ENCODE measurements at places on chromosomes 5 and 9. TPM values are rescaled to one million over a fixed set of nuclear protein-coding genes. Genes with fewer than 3 reads are reported as not detected.

DNA sequence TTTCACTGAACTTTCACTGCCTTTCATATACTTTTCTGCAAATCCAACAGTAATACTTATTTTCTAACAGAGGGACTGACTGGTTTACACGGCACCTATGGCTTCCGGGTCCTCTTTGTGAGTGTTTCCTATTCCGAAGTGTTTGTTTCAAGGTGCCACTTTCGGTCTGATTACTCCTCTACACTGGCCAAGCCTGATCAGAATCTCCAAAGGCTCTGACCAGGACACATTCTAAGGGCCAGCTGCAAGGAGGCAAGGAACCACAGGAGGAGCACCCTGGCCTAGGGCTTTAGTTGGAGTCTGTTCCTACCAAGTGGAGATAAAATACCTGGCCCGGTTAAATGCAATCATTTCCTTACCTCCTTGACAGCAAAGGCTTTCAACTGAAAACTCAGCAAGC is 132.1 kb downstream of the GLIS3 start:
- no peak for DNase-seq

DNA sequence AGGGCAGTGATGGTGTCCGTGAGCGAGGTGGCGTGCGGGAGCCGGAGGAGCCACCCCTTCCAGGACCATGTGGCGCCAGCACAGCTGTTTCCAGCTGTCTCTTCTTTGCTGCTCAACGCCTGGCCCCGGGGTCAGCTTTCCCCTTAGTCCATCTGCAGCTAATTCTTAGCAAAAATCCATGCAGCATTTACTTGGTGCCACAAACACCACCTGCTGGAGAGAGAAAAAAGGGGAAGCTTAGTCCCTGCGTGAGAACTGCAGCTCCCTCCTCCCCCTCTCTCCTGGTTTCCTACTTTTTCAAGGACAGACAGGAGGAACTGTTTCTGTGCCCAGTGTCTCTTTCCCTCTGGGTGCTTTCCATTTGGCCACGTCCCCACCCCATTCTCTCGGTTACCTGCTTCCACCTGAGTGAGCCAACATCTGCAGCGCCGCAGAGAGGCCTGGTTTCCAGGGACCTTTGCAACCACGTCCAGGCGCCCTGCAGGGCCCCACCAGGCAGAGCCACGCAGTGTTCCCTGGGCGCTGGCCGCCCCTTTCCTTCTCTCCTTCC is 3.4 kb downstream of the SLC6A19 start:
- DNase-seq: no peak

GRCh38 chr9:78252616-78253015 is 16.7 kb downstream of the CEP78 start:
- DNase-seq: no peak

GRCh38 chr5:52943285-52943684 is 45.9 kb upstream of the ITGA2 start:
- no peak for DNase-seq

DNA sequence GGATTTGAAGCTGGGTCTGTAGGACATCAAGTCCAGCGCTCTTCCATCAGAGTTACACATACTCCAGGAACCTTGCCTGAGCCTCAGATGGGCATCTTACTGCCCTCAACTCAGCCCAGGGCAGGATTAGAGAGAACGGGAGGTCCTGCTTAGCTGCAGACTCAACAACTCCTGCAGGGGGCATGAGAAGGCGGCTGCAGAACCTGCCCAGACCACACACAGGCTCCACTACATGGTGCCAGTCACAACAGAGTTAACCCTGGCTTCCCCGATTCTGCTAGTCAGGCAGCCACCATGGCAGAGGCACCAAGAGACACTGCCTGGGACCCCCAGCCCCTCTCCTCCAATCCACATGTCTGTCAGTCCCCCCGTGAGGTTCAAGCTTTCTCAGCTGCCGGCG is 23.9 kb upstream of the CPLX2 start:
- DNase-seq: no peak

GRCh38 chr9:133804199-133804598 is 66.0 kb upstream of the SARDH start:
- DNase-seq: no peak

DNA sequence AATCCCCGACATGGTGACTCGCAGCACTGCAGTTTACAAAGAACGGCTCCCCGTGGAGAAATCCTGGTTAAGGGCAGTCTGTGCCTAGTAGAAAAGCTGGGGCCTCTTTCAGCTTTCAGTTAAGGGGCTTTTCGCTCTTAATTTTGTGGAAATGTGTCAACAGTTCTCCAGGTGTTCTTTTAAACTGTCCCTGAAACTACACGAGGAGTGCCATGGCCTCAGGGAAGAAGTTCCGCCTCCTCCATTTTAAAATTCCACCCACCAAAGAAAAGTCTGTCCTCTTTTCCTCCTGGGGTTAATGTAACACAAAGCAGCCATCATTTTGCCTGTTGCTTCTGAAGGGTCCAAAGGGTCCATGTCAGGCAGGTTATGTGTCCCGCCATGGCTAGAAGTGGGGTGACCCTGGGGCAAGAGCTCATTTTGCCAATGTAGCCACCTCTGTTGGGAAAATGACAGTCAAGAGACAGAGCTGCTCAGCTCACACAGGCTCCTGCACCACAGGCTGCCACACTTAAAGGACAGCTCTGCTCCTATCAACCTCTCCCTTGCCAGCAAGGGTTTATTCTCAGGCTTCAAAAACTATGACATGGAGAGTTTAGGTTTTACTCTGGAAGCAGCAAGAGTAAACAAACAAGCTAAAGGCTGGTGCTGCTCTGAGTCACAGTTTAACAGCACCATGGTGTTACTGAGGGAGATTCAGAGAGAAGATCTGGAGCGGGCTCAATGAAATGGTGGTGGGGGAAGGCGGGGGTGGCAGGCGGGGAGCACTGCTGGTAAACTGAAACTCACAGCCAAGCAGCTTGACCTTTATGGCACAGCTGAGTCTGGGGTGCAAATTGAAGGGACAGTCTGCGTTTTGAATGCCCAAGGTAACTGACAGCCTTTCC is 3.2 kb downstream of the WHRN start:
- DNase-seq: no peak

GRCh38 chr5:53246042-53246836 is 136.7 kb upstream of the MOCS2 start:
- DNase-seq: no peak

TSLP gene
- not detected for total RNA-seq

GRIA1 gene
- not detected for total RNA-seq

MFAP3 gene
- total RNA-seq: 134 TPM

KCTD16 gene
- 0.07 TPM for total RNA-seq

Measured in pulmonary artery endothelial cell (primary cell).